ENCODE measurements at places on chromosomes 6 and 20.
A peak's percentile ranks its signal among the peaks of the same experiment; 100 is the strongest.

DNA sequence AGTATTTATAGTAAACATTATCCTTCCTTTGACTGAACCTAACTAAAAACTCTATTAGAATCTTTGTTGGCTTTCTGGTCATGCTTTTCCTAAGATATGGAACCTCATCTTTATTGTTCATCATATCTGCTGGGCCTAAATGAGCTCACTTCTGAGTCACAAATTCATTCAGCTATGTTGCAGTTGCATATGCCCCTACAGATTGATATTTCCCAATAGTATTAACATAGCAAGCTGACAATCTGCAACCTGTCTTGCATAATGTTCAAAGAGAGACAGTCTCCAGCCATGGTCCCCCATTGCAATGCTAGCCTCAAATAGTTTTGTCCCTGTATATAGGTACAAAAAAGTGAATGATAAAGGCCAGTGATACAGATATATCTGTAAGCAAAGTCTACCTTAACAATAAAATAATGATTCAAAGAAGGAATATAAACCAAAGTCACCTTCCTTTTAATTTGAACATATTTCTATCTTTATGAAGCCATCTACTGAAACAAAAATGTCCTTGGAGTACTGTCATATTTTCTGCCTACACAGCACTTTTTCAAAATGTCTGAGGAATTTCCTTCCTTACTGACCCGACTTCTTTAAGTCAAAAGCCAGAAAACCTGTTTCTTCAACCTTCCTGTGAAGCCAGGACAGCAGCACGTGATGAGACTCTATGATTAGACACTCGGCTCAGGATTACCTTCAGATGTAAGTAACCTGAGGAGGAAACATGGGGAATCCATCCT lies 140.7 kb downstream of the UBE3D start:
- no peak for DNase-seq

DNA sequence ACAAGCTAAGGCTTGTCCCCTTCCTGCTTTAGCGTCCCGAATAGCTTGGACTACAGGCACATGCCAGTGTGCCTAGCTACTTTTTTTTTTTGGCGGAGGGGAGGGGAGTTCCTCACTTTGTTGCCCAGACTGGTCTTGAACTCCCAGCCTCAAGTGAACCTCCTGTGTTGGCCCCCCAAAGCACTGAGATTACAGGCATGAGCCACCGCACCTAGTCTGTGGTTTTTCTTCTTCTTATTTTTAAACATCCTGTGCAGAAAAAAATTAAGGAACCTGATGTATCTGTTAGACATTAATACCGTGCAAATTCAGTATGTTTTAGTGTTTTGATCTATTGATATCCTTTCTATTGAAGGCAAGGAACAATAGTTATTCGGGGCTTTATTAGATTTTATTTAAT lies 25.7 kb downstream of the HIVEP1 start:
- DNase-seq, result no peak

DNA sequence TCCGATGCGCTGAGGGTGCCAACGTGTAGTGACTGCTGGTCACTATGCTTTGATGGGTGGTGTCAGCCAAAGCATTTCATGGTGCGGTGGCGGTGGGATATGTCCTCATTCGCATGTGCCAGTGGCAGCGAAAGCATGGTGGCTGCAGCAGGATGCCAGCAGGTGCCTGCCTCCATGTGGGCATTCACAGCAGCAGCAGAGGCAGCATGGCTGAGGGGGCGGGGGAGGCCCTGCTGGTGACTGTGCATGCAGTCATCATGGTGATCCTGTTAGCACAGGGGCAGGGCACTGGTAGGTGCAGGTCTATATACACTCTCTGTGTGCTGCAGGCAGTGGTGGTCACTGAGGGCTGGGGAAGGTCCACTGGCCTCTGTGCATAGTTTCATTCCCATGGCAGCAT lies 22.0 kb downstream of the FIG4 start:
- DNase-seq, result no peak

DNA sequence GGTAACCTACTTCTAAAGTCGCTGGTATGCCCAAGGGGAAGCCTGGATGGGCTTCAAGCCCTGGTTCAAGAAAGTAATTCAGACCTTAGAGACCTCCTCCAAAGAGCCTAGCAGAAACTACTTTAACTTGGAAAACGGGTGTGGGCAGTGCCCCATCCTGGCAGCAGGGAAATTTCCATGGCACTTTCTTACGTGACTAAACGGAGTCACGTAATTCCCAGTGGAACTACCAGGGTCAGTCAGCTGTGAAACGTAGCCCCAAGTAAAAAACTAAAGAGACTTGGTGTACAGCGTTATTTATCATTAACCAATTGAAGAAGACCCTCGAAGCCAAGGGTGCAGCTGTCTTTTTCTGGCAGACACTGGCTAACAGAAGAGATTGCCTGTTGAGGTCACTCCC lies 114.0 kb downstream of the RCAN2 start:
- DNase-seq, result peak; percentile 76

All from tibial artery (tissue), 4 donors.